CD4-positive, alpha-beta T cell treated with Interleukin-17A for 4 hours (primary cell): ENCODE measurements at places on chromosomes 7 and 10.

DNA sequence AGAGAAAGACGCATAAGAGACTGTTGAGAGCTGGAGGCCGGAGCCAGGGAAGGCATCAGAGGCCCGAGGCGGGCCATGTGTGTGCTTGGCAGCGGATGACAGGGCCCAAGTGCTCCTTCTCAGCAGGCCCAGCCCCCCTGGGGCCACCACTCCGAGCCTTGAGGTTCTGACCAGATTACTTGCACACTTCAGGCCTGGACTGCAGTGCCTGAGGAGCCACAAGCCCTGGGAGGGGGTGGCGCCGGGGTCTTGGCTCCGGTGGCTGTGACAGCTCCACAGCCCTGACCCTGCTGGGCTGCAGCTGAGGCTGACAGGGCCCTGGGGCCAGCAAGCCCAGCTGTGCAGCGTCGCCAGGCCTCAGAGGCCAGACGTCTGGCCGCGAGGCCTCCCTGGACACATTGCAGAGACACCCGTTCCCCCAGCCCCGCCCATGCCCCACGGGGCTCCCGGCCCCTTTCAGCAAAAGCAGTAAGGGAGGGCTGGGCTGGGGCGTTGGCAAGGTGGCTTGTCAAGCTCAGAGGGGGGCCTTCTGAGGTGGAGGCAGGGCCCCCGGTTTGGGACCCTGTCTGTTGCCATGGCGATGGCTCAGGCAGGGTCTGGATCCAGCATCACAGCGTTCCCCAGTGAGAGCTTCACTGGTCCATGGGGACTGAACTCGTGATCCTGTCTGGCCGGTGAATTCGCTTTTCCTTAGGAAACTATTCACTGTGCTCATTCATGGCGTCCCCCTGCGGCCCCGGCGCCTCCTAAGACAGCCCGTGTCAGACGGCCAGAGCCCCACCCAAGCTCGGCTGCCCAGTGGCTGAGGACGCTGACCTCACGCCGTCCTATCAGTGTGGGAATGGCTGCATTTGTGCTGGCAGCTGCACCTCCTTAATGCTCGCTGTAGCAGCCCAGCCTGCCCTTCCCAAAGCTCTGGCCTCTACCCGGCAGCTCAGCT lies 5.7 kb downstream of the ELN start:
- DNase-seq = no peak

DNA sequence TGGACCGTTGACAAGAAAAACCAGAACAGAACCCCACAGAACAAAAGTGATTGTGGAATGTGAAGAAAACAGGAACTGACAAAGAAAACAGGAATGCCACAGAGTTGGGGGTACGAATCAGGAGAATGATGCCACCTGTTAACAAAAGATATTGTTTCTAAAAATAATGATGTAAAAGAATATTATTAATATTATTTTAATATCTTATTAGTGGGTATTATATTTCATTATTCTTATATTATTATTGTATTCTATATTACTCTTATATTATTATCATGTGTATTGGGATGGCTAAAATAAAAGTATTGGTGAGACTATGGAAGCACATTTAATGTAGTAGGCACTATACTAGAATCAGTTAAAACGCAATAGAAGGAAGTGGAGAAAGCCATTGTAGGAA lies 659.0 kb upstream of the PCDH15 start:
- DNase-seq = no peak

DNA sequence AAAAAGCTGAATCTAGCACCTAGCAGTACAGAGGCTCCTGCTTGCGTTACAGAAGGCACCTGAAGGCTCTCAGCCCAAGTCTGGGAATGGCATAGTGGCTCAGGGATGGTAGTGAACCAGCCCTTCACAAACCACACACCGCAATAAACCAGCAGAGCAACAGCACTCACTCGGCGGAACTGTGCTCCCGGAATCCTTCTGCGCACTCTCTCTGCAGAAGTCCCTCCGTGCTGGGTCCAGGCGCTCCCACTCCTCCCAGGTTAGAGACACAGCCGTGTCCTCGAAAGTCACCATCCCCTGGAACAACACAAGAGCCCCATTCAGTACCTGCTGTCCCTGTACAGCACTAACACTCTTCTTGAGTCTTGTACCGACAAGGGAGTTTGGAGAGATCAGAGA lies 1.5 kb downstream of the ZNF394 start:
- no peak for DNase-seq

DNA sequence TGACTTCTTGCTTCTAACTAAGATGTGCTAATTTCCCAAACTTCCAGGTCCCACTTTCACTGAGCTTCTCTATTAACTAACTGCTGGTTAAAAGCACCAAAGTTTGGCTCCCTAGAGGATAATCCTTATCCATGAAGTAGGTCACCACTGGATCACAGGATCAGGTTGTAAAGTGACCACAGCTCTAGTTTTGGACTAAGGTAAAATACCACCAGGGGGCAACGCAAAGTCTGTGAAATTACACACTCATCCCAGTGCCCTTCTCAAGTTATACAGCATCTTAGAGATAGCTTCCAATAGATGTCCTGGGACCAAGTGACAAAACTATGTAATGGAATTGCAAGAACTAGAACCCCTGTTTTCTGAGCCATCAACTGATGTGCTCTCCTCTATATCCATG lies 116.4 kb upstream of the ASAH2 start:
- DNase-seq = no peak

DNA sequence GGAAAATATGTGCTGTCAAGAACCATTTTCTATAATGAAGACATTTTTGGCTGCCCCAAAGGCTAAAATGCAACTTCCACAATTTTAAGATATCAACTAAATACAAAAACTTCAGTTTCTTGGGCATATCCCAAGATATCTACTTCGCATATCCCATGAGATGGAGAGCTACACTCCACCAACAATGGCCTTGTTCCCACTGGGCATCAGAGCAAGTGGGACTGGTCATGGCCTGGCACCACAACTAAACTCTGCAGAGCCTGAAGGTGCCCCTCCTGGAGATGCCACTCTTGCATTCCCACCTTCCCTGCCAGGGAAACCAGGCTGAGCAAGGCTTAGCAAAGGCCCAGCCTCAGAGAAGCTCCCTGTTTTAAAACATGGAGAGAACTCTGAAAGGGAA lies 75.8 kb upstream of the LRRC17 start:
- no peak for DNase-seq

DNA sequence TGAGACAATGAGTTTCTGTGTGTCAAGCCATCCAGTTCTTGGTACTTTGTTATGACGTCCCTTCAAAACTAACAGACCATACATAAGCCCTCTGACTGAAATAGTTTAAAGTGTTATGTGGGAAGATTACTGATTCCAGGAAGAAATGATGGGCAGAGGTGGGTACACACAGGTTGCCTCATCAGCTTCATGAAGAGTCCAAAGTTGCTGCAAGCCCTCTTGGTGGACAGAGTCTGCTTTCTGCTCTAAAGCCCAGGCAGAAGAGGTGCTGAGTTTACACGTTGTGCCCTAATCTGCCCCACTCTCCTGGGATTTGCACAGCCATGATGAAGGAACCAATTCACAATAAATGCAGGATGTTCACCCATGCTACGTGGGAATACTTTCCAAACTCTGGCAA lies 187.4 kb downstream of the PARD3 start:
- DNase-seq = no peak

DNA sequence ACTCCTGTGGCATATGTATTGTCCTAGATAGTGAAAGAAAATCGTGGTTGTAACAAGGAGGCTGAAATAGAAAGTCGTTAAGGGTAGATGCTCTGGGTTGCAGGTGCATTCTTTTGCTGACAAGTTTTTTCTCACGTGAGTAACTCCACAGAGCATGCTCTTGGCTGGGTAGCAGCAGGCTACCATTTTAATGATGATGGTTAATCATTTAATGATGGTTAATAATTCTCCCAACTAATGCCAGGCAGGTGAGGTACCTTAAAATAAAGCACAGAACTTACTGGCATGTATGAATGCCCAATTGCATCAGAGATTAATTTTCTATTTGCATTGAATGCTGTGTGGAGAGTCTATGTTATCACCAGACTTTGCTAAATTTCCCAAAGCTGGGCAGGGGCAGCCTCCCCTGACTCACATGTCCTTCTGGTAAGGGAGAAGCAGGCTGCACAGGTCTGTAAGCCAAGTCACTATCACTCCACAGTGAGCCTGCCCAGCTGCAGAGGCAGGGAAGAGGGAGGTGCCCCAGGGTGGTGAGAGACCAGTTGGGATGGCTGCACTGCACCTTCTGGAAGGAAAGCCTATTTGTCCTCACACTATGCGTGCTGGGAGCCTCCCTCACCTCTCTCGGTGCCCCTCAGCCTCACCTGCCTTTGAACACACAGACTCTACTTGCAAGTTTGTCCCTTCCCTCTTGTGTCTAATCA lies 287.0 kb upstream of the IGFBP3 start:
- no peak for DNase-seq

- no peak for DNase-seq
These were observed 199.0 kb downstream of the PTEN start for GRCh38 chr10:88062385-88062784.
